BJ (cell line): ENCODE measurements at places on chromosomes 6 and 20.

- no peak for DNase-seq
Observed at GRCh38 chr6:121236984-121237383, 97.3 kb downstream of the TBC1D32 start.

GRCh38 chr6:10248378-10248843, 166.5 kb downstream of the TFAP2A start:
- peak; percentile 70 for DNase-seq

DNA sequence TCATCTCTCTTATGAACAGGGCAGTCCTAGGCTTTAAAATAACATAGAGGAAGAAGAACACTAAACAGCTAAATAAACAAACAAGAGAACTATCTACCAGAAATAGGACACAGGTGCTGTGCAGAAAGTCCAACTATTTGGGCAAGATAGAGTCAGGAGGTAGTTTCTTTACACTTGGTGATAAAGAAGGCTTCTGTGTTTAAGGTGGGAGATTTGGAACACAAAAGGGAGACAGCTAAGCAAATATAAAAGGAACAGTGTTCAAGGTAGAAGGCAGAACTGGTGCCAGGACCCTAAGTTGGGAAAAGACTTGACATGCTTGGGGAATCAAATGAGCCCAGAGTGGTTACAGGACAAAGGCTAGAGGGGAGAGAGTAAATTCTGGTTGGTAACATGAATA, 110.5 kb downstream of the MANEA start:
- no peak for DNase-seq

DNA sequence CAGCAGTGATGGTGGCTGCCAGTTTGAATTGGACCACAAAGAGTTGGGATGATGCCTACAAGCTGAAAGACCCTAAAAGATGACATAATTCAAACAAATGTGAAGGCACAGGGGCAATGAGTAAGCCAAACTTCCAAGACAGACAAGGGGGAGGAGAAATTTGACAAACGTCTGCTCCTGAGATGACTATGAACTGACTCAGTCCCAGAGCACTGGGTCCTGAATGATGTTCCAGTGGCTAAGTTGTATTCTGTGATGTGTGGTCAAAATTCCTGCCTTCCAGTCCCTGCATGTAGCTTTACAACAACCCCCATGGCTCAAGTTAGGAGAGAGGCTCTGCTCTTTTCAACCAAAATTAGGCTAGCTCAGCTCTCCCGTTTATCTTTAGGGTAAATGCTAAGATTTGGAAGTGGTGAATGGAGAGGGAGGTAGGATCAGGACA, 86.1 kb upstream of the SIRPA start:
- peak; percentile 53 for DNase-seq

DNA sequence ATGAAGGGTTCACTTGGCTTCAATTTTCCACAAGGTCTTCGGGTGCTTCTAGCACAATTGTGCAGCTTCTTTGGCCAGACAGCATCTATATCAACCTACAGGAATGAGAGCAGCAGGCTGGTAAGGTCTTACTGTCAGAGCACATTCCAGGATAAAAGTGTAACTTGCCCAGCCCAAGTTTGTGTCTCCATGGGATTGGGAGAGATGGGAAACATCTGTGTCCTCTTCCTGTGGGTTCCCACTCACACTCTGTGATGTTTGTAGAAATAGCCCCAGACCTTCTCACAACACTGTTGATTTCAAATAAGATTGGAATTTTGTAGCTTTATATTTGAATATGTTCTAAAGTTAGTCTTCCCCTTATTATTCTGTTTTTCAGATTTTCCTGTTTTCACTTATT, 83.4 kb upstream of the RGS17 start:
- no peak for DNase-seq

GRCh38 chr20:15195378-15195777, 858.0 kb upstream of the FLRT3 start:
- no peak for DNase-seq

- DNase-seq: no peak
Observed at GRCh38 chr20:50303573-50304500, 113.2 kb downstream of the CEBPB start.

- DNase-seq: no peak
Observed at GRCh38 chr20:47865912-47866311, 80.6 kb upstream of the SULF2 start.

DNA sequence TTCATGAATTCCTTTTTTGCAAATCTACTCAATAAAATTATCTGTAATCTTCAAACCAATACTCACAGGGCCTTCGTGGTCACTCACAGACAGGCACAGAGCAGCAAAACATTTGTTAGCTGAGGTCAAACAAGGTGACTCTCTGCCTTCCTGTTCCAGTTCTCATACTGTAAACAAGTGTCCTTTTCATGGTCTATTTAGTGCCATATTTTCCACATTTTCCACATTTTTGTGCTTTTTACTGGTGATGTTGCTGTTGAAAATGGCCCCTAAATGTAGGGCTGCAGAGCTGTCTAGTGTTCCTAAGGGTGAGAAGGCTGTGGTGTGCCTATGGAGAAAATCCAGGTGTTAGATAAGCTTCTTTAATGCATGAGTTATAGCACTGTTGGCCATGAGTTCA, 133.1 kb upstream of the COL21A1 start:
- no peak for DNase-seq
